ENCODE measurements at places on chromosomes 2 and 18.

DNA sequence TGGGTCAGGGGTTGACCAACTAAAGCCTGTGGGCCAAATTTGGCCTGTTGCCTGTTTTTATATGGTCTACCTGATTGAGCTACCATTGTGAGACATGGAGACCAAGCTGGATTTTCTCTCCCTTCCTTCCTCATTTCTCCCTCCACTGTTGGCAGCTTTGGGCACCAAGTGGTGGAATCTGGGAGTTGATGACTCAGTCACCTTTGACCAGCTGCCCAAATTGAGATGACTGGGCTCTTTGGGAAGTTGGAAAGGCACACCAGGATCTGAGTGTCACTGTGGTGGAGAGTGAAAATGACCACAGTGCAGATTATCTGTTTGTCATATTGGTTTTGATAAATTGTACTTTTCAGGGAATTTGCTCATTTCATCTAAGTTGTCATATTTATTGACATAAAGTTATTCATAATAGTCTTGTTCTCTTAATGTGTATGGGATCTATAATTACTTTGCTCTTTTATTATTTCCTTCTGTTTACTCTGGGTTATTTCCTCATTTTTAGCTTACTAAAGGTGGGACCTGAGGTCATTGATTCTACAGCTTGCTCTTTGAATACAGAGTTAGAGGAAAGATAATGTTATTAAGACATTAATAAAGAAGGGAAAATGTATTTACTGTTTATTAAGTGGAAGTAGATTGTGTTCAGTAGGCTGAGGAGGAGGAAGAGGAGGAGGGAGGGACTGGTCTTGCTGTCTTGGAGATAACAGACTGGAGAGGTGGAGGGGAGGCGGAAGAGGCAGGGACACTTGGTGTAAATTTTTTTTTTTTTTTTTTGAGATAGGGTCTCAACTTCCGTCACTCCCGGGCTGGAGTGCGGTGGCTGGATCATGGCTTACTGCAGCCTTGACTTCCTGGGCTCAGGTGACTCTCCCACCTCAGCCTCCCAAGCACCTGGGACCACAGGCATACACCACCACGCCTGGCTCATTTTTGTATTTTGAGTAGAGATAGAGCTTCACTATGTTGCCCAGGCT is 31.8 kb downstream of the AGFG1 start:
- H3K4me1 ChIP-seq: peaks cover 66% of the 10 kb centered on the region
- H3K27me3 ChIP-seq: no peaks in the 10 kb centered on the region
- H3K4me3 ChIP-seq: no peak overlapping the region

GRCh38 chr2:45268631-45269030 is 259.4 kb upstream of the SIX2 start:
- peaks cover 12% of the 10 kb centered on the region for H3K27me3 ChIP-seq
- H3K4me1 ChIP-seq: no peaks in the 10 kb centered on the region
- no peaks in the 10 kb centered on the region for H3K36me3 ChIP-seq
- H3K27ac ChIP-seq: no peak overlapping the region

- peaks cover 27% of the 10 kb centered on the region for H3K4me1 ChIP-seq
- no peak for DNase-seq
- no peaks in the 10 kb centered on the region for H3K36me3 ChIP-seq
- H3K27ac ChIP-seq: no peak overlapping the region
Measured at GRCh38 chr2:44934038-44934982, 7.2 kb upstream of the SIX3 start.

DNA sequence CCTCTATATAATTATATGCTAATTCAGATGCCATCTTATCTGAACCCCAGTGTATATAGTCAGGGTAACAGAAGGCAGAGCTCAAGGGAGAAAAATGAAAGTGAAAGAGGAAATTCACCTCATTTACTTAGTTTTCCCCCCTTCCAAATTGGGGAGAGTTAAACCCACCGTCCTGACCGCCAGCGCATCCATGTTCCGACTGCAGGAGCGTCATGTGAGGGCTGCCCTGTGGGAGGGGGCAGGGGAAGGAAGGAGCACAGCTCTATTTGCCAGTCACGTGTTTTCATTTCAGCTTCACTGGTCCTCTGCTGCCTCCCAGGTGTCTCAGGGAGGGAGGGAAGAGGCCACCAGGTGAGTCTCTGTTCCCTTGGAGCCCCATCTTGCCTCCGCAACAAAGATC is 13.2 kb downstream of the CNNM4 start:
- no peaks in the 10 kb centered on the region for H3K36me3 ChIP-seq
- DNase-seq: peak; percentile 57
- H3K4me1 ChIP-seq: peaks cover 25% of the 10 kb centered on the region
- H3K27me3 ChIP-seq: no peaks in the 10 kb centered on the region

DNA sequence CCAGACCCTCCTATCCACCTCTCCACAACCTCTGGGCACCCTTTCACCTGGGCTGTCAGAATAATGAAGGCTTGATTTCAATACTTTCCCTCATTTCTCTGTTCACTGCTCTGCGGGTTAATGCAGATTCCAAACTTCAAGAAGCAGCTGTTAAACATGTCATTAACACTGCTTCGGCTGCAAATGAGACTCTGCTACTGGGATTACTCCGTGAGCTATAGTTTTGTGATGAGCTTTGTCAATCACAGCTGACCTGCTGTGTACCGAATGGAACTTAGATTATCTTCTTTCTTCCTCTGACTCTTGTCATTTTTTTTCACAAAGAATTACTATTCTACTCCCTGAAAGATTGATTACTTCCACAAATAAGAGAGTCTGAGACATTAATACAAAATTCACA is 160.5 kb downstream of the TMEM182 start:
- no peak overlapping the region for H3K4me3 ChIP-seq
- DNase-seq: no peak
- H3K27me3 ChIP-seq: no peaks in the 10 kb centered on the region
- H3K27ac ChIP-seq: no peak overlapping the region
- H3K4me1 ChIP-seq: no peaks in the 10 kb centered on the region

DNA sequence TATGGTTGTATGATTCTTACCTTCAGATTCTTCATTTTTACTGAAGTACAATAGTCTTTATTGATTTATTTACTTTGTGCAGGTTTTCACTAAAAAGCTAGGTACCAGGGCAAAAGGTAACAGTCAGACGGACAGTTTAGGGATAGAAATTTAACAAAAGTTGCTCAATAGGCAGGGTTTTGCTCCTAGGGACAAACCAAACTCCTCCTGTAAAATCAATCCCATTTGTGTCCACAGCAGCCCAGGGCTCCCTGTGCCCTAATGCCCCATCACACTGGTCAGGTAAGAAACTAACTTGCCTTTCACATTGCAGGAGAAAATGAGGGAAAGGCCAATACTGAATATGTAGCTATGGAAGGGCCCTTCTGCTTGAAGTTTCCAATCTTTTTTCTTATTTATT is 410.9 kb downstream of the EPHA4 start:
- no peak for DNase-seq
- H3K27me3 ChIP-seq: no peaks in the 10 kb centered on the region
- no peak overlapping the region for H3K27ac ChIP-seq
- no peaks in the 10 kb centered on the region for H3K36me3 ChIP-seq
- H3K4me1 ChIP-seq: no peaks in the 10 kb centered on the region

DNA sequence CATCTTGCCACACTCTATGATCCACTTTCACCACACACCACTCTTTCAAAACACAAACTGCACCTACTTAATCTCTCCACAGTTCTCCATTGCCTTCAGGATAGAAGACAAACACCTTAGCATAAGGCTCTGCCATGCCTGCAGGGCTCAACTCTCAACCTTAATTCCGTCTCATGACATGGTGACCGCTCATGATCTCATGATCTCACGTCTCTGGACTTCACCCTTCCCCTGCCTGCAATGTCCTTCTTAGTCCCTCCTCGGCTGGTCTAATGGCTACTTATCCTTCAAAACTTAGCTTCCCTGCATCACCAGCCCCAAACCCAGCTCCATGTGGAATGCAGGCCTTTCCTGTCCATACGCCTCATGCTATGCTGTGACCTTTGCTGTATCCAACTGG is 85.3 kb downstream of the ACVR1 start:
- H3K4me1 ChIP-seq: peaks cover 12% of the 10 kb centered on the region
- H3K27ac ChIP-seq: no peak overlapping the region
- no peak for DNase-seq
- H3K27me3 ChIP-seq: no peaks in the 10 kb centered on the region
- no peak overlapping the region for H3K4me3 ChIP-seq

DNA sequence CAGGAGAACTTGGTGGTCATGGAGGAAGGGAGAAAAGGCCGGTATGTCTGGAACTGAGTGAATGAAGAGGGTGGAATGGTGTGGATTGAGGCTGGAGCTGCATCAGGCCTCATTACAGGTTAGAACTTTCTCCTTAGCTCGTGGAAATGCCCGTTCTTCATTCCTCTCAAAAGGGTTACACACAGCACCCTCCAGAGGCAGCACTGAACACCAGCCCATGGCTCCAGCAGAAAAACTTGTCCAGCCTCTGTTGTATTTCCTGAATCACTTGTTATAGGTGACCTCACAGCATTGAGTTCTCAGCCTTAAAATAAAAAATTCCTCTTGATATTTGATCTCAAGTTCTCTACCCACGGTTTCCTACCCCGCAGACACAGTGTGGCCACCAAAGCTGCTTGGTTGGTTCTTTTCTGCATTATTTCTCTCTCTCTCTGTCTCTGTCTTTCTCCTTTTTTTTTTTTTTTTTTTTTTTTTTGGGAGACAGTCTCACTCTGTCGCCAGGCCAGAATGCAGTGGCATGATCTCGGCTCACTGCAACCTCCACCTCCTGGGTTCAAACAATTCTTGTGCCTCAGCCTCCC is 89.6 kb downstream of the ITGB1BP1 start:
- no peak for DNase-seq
- H3K36me3 ChIP-seq: no peaks in the 10 kb centered on the region

- H3K4me3 ChIP-seq: no peak overlapping the region
- no peaks in the 10 kb centered on the region for H3K36me3 ChIP-seq
- H3K27ac ChIP-seq: no peak overlapping the region
- H3K27me3 ChIP-seq: peaks cover 4% of the 10 kb centered on the region
- DNase-seq: no peak
Measured at GRCh38 chr18:54780285-54780861, 47.9 kb upstream of the RAB27B start.

- no peak overlapping the region for H3K27ac ChIP-seq
- H3K27me3 ChIP-seq: peaks cover 24% of the 10 kb centered on the region
- DNase-seq: peak; percentile 25
- no peaks in the 10 kb centered on the region for H3K36me3 ChIP-seq
- peaks cover 5% of the 10 kb centered on the region for H3K4me1 ChIP-seq
Measured at GRCh38 chr2:215619022-215619958, 183.4 kb upstream of the FN1 start.

DNA sequence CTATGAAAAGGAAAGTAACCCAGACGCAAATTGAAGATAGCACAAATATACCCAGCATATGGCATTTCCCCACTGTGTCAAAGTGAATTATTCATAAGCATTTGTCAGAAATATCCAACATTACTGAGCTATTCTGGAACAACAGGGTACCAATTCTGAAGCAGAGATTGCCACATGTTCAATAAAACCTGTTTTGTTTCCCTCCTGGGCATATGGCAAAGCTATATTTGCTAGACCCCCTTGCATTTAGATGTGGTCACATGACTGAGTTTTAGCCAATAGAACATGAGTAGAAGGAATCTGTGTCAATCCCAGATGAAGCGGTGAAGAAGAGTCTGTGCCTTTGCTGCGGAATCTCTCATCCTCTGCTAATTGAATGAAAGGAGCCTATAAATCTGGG is 296.4 kb upstream of the DLGAP1 start:
- H3K27me3 ChIP-seq: no peaks in the 10 kb centered on the region
- H3K4me1 ChIP-seq: no peaks in the 10 kb centered on the region
- DNase-seq: no peak
- no peaks in the 10 kb centered on the region for H3K36me3 ChIP-seq

GRCh38 chr2:217929757-217930707 is 72.8 kb downstream of the TNS1 start:
- DNase-seq: no peak
- peaks cover 7% of the 10 kb centered on the region for H3K27me3 ChIP-seq
- H3K4me1 ChIP-seq: peaks cover 8% of the 10 kb centered on the region
- no peak overlapping the region for H3K4me3 ChIP-seq

DNA sequence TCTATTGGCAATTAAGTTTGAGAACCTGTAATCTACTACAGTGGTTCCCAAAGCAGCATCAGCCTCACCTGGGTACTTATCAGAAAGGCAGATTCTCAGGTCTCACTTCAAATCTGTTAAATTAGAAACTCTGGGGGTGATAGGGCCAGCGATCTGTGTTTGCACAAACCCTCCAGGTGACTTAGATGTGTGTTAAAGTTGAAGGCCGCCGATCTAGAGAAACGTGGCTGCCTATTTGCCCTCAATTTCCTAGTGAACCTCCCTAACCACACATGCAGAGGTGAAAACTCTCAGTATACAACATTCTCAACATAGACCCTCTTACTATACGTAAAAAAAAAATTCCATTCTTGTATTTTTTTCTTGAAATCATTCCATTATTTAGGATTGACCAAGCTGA is 14.2 kb downstream of the KLHL41 start:
- no peak overlapping the region for H3K4me3 ChIP-seq
- no peaks in the 10 kb centered on the region for H3K4me1 ChIP-seq
- no peak for DNase-seq
- no peaks in the 10 kb centered on the region for H3K36me3 ChIP-seq
- H3K27me3 ChIP-seq: no peaks in the 10 kb centered on the region

- no peak overlapping the region for H3K4me3 ChIP-seq
- peaks cover 8% of the 10 kb centered on the region for H3K4me1 ChIP-seq
- no peak for DNase-seq
Measured at GRCh38 chr2:189218236-189218635, 38.7 kb upstream of the COL5A2 start.

DNA sequence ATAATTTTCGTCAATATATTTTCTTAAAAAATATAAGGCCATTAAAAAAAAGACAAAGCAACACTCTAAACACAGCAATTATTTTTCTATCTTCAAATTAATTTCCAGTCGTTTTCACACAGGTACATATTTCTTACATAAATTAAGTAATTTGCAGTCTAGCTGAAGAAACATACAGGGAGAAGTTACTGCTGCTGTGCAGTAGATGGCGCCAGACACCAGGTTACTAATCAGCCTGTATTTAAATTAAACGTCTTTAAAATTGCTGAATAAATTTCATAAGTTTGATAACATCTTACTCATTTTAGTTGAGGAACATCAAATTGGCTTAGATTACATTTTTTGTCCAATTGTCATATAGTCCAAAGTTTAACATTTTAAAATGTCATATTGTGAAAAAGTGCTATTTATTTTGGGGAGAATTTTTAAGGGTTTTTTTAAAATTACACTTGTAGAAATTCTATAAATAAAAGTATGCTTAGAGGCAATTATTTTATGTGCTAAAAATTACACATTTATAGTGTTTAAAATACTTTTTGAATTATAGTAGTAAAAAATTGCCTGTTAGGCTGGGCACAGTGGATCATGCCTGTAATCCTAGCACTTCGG is 88.4 kb downstream of the PMAIP1 start:
- H3K36me3 ChIP-seq: no peaks in the 10 kb centered on the region
- H3K27me3 ChIP-seq: peaks cover 29% of the 10 kb centered on the region
- H3K27ac ChIP-seq: no peak overlapping the region
- no peak overlapping the region for H3K4me3 ChIP-seq
- no peaks in the 10 kb centered on the region for H3K4me1 ChIP-seq

GRCh38 chr2:29134933-29135332 is 19.7 kb downstream of the CLIP4 start:
- no peak overlapping the region for H3K4me3 ChIP-seq
- H3K36me3 ChIP-seq: peaks cover 47% of the 10 kb centered on the region
- H3K4me1 ChIP-seq: peaks cover 24% of the 10 kb centered on the region
- DNase-seq: no peak
- no peaks in the 10 kb centered on the region for H3K27me3 ChIP-seq
